NCI-H82 (cell line): ENCODE measurements at places on chromosomes 7 and 10.

GRCh38 chr7:116689790-116690259 lies 17.8 kb downstream of the MET start:
- DNase-seq = no peak

DNA sequence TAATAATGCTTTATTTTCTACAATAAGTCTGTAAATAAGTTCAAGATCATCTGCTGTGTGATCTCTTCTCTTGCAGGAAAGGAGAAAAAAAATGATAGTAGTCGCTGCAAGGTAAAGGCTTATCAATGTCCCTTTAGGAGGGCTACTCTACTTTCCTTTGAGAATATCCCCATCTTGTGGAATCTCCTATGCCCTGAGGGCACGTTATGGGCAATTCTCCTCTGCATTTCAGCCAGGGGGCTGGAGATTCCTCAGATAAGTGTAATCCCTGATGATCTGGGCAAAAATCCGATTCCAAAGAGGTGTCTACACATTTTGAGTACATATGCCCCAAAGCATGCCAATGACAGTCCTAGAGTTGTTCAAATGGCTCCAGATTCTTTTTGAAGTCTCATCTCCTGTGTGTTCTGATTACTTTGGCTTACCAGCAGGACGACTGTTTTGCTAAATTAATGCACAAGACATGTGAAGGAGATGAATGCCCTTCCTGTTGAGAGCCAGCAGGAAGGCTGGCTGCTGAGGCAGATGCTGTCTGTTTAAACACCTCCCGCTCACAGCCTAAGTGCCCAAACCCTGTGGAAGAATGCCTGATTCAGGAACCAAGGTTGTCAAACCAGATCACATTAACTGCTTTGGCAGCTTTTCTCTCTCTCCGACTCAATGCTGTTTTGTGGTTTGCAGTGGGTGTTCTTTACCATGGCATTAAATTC lies 171.2 kb upstream of the COL1A2 start:
- peak; percentile 72 for DNase-seq

DNA sequence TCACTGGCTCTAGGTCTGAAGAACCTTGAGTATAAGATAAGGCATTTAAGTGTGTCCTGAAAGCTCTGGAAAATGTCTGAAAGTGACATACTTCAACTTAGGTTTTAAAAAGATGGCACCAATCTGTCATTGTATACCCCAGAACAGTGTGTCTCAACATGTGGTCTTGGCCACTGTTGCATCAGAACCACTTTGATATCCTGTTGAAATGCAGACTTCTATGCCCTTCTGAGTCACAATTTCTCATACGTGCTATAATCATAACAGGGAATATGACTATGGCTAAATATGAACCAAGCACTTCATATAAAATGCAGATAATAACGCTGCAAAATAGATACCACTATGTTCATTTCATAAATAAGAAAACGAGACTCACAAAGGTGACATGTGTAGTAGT lies 38.0 kb upstream of the GPAM start:
- no peak for DNase-seq

- no peak for DNase-seq
Measured at GRCh38 chr10:6045314-6045848, 16.8 kb downstream of the IL2RA start.

DNA sequence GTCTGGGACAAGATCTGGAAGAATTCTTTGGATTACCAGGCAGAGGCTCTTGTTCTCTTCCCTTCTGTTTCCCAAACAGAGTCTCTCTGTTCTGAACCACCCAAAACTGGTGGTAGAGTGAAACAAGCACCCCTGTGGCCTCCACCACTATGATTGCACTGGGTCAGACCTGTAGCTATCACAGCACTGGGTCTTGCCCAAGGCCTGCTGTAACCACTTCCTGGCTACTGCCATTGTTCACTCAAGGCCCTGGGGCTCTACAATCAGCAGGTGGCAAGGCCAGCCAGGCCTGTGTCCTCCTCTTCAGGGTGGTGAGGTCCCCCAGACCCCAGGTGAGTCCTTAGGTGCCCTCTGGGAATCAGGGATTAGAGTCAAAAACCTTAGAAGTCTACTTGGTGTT lies 4.1 kb upstream of the LRRC17 start:
- DNase-seq = no peak

GRCh38 chr10:20984662-20985061 lies 87.6 kb upstream of the NEBL start:
- peak; percentile 34 for DNase-seq

- DNase-seq = peak; percentile 72
Measured at GRCh38 chr10:110209926-110210673, 2.7 kb downstream of the MXI1 start.

DNA sequence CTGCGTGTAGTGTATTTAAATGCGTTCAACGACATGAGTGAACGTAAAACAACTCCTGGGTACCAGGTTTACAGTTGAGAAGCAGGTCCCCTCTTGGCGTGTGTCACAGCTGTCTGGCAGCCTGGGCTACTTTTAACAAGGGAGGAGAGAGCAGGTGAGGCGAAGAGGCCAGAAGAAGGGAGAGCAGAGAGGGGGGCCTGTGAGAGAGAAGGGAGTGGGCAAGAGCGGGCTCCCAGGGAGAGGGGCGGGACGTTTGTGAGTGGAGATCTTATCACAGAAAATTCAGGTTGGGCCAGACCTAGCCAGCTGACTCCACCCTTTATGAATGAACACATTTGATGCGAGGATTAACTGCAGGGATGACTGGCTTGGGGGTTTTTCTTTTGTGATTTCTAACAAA lies 154.0 kb downstream of the CAMK1D start:
- no peak for DNase-seq
